ENCODE measurements at places on chromosomes 11 and 22.
A peak's percentile ranks its signal among the peaks of the same experiment; 100 is the strongest.

- no peak for DNase-seq
Measured at GRCh38 chr22:48944433-48944750, 883.3 kb downstream of the BRD1 start.

- no peak for DNase-seq
Measured at GRCh38 chr11:116224154-116224888, 548.5 kb downstream of the BUD13 start.

DNA sequence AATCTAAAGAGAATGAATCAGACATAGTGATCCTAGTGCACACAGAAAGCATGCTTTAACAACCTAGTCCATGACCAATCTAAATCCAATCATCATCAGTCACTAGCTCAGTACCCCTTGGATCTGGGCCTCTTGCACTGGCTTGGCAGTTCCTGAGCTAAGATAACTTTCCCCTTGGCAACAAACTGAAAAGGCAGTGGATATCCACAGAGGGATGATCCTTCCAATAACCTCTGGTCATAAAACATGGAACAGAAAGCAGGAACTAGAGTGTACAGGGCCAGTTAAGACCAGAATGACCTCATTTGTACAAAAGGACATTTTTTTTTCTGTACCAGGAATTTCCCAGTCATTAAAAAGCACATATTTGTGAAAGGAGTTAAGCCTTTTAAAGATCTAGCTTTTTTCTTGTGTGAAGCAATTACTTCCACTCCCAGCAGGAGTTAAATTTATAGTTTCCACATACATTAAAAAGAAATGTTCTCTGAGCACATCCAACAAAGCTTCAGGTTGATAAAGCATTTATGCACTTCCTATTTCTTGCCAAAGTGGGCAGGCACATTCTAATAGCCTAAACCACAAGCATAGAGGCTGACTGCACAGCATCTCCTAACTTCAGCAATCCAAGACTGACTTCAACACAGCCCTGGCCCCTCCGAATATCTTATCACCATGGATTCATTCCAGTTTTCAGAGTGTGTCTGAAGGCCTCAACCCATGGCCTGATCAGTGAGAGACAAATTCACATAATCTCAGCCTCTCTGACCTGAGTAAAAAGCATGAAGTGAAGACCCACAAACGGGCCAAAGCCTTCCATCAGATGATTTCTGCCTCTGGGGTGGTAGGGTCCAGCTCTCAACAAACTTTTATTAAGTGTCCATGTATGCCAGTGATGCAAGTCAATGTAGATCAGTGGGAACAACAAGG, 29.9 kb downstream of the GUCY1A2 start:
- DNase-seq: no peak

DNA sequence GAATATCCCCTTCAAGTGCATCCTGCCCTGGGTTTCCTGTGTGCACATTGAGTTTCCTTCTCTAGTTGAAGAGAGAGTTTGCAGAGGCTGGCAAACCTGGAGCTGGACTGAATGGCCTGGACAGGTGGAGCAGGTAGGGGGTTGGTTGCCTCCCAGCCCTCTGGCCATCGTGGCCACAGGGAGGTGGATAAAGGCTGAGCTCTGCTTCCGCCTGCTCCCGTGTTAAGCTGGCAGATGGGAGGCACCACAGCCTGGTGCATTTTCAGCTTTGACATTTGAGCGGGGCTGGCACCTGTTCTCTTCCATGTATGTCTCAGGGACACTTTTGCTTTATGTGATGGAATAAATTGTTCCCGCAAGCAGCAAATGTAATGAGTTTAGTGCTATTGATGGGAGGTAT, 11.1 kb downstream of the MICAL2 start:
- peak; percentile 57 for DNase-seq

DNA sequence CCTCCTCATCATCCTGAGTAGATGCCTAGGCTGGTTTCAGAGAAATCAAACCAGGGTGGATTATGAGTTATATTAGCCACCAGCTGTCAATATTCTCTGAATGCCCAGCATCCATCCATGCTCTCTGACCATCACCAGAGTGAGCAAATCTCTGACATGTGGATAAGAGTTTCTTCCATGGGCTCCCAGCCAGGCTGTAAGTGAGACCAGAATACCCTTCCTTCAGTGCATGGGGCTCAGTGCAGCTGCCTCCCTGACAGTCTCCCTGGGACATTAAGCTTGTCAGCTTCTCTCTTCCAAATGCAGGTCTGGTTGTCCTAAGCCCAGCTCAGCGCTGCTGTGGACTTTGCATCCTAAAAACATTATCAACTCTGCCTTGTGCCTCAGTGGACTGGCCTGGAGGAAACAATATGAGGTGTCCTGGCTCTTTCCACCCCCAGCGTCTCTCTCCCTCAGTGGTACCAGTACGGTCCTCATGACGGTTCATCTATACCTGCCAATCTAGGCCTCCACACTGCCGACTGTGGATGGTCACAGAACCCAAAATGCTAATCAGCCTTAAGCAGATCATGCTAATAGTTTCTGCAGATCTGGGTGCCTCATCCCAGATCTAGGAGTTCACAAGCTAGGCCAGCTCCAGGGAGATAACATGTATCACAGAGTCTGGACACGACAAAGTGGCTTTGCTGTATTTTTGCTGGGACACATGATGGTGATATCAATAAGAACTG, 41.6 kb upstream of the PRAME start:
- DNase-seq: no peak

GRCh38 chr11:107041088-107041444, 22.8 kb upstream of the GUCY1A2 start:
- no peak for DNase-seq

GRCh38 chr22:20578192-20578591, 70.8 kb downstream of the MED15 start:
- DNase-seq: no peak

DNA sequence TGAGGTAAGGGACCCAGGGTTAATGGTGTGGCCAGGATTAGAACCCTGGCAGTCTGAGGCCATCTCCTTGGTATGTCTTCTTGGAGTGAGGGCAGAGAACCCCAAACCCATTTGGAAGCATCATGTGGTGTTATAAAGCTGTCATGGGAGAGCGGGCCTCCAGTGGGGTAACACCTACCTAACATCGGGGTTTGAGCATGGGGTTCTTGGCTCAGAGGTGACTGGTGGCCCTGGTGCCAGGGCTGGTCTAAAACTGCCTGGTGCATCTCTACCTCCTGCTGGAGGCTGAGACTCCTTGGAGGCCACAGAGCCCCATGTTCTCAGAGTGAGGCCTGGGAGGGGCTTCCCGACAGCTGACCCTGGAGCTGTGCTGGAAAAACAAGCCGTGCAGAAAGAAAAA, 4.5 kb downstream of the PRDM11 start:
- no peak for DNase-seq

- DNase-seq: no peak
Measured at GRCh38 chr22:25365491-25366261, 146.2 kb downstream of the CRYBB2 start.

GRCh38 chr22:47784991-47785390, 1022.5 kb downstream of the TBC1D22A start:
- no peak for DNase-seq

Data from NCI-H510A (cell line).